Lung (tissue), 17 donors: ENCODE measurements at places on chromosomes 4 and X. TPM values are rescaled to one million over a fixed set of nuclear protein-coding genes. Genes with fewer than 3 reads are reported as not detected.

- H3K27me3 ChIP-seq, result no peaks in the 10 kb centered on the region
- no peaks in the 10 kb centered on the region for H3K36me3 ChIP-seq
- no peak overlapping the region for H3K4me3 ChIP-seq
Measured at GRCh38 chrX:125894947-125895346, 271.1 kb downstream of the DCAF12L2 start.

DNA sequence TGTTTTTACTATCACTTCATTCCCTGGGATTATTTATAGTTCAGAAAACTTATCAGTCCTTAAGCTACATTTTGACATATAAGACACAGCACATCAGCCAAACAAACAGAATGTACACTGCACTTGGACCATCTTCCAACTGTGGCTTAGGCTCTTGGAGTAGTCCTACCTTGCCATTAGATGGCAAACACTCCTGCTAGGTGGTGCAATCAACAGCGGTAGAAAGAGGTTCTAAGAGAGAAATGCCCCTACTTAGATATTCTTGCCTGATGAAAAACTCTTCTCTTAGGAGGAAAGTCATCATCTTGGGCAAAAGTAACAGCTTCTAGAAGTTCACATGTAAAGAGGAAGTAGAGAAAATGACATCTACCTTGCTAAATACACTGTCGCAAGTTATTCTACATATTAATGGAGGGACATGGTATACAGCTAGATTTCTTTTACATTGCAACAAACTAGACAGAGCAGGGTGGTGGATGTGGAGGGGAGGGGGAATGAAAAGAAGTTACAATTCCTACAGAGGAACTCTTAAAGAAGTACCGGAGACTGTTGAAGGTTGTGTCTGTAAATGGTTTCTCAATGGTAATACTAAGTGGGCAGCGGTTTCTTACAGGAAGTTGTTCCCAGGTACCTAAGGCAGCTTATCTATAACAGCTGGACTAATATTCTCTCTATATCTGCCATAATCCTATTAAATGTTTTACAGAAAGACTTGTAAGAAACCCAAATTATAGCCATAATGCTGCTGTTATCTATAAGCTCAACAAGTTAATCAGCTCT is 8.1 kb upstream of the STPG2 start:
- no peaks in the 10 kb centered on the region for H3K27me3 ChIP-seq
- no peak for DNase-seq
- no peak overlapping the region for H3K27ac ChIP-seq

- no peak overlapping the region for H3K4me3 ChIP-seq
- H3K4me1 ChIP-seq, result no peaks in the 10 kb centered on the region
- no peak for DNase-seq
- no peaks in the 10 kb centered on the region for H3K27me3 ChIP-seq
- no peak overlapping the region for H3K27ac ChIP-seq
Measured at GRCh38 chr4:24956763-24957162, 43.9 kb upstream of the CCDC149 start.

- H3K4me1 ChIP-seq, result no peaks in the 10 kb centered on the region
- no peaks in the 10 kb centered on the region for H3K27me3 ChIP-seq
- H3K27ac ChIP-seq, result no peak overlapping the region
Measured at GRCh38 chr4:102531462-102531861, 30.3 kb downstream of the NFKB1 start.

DNA sequence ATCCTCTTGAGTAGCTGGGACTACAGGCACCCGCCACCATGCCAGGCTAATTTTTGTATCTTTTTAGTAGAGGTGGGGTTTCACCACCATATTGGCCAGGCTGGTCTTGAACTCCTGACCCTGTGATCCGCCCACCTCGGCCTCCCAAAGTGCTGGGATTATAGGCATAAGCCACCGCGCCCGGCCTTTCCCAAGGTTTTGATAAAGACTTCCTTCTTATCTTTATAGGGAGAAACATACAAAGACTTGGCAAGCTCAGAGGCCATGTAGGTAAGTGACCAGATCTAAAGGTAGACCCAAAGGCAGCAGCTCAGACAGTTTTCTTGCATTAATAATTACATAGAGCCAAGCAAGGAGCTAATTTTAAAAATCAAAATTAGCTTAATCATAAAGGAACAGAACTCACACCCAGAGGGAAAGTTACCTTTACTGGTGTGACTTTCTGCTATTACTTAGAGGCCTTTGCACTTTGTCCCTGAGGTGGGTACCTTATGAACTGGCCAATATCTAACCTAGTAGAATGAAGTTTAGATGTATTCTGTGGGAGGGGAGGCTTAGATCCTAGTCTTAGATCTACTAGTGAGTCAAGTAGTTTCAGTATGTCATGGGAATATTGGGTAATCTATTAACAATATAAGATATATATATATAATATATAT is 67.3 kb downstream of the HPGD start:
- H3K36me3 ChIP-seq, result no peaks in the 10 kb centered on the region
- no peaks in the 10 kb centered on the region for H3K27me3 ChIP-seq
- no peak for DNase-seq
- H3K4me3 ChIP-seq, result no peak overlapping the region

The GABRE gene
- total RNA-seq, result 18.1 TPM

The GAGE12J gene
- not detected for total RNA-seq

The DMP1 gene
- total RNA-seq, result not detected

The ZXDA gene
- 10.2 TPM for total RNA-seq

The ADGRL3 gene
- 59.9 TPM for total RNA-seq

The SPIN2A gene
- 0.80 TPM for total RNA-seq

The PPP1R3F gene
- total RNA-seq, result 7.6 TPM
